Activated CD8-positive, alpha-beta memory T cell treated with anti-CD3 and anti-CD28 coated beads for 4 hours (primary cell): ENCODE measurements at places on chromosomes 4 and X.

DNA sequence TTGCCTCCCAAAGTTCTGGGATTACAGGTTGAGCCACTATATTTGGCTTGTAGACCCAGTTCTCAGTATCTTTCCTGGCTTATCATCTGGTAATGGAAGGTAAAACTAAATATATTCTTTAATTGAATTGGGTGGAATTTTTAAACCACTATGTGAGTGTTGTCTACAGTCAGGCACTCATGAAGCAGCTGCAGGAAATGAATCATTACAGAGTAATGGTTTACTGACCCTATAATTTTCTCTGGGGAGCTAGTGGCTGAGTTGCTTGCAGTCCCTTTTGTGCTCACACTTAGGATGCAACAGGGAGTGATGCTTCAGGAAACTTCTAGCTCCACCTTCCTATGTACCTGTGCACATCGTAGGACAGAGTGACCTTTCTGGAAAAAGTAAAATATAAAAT is 4.1 kb upstream of the UGT2B7 start:
- no peak for DNase-seq

GRCh38 chrX:68443155-68443868 is 10.0 kb upstream of the OPHN1 start:
- DNase-seq = no peak

GRCh38 chr4:91448668-91449330 is 855.0 kb upstream of the GRID2 start:
- no peak for DNase-seq

DNA sequence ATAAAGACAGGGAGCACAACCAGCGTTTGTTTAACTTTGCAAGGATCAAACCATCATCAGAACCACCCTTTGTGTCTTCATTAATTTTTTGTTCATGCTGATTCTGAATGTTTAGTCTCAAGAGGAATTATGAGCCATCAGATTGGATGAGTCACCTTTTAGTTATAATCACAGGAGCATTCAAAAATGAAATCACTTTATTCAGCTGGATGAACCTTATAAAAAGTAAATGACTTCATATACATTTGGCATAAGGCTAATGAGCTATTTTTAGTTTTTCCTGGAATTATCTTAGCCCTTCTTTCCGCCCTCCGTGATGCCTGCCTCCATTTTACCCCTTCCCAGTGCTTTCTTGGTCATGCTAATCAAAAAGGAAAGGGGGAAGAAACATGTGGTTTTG is 103.6 kb downstream of the SORBS2 start:
- DNase-seq = no peak

GRCh38 chrX:20527558-20528011 is 260.9 kb upstream of the RPS6KA3 start:
- DNase-seq = no peak

DNA sequence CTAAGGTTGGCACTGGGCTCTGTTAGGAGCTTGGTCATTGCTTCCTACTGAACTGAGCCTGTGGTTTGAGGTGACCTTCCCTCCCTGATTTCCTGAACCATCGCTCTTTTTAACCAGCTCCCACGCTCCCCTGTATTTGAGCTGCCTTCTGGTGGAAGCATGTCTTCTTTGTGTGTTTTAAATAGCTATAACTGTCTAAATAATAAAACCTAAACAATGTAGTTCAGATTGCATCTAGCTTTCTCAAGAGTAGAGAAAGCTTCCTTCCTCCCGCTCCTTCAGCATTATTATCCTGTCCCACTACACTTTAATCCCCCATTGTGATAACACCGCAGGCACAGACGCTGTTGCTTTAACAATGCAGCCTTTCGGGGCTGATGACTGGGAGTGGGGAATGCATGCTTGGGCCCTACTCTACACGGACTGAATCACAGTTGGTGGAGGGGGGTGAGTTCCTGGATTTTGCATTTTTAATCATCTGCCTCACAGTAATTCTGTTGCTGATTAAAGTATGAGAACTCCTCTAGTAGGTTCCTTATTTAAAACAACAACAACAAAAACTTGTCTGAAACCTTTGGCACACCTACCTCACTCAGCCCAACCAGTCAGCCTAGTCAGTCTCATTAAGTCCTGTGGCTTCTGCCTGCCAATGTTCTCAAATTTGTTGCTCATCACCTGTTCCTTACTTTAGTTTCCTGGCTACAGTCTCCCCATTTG is 6.6 kb downstream of the SMS start:
- no peak for DNase-seq

DNA sequence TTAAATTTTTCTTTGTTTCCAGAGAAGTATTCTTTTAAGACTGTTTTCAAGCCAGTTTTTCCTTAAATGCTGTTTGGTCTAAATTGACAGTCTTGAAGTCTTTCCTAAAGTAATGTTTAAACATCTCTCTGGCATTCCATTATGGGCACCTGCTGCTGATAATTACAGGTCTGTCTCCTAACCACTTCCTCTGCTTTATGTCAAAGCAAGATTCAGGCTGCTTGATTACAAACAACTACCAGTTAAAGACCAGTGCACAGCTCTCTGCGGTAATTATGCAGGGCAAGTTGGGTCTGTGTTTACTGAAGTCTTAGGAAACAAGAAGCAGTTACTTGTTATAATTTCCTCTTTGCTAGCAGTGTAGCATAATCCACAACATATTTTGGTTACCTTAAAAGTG is 17.6 kb downstream of the UNC5C start:
- no peak for DNase-seq

DNA sequence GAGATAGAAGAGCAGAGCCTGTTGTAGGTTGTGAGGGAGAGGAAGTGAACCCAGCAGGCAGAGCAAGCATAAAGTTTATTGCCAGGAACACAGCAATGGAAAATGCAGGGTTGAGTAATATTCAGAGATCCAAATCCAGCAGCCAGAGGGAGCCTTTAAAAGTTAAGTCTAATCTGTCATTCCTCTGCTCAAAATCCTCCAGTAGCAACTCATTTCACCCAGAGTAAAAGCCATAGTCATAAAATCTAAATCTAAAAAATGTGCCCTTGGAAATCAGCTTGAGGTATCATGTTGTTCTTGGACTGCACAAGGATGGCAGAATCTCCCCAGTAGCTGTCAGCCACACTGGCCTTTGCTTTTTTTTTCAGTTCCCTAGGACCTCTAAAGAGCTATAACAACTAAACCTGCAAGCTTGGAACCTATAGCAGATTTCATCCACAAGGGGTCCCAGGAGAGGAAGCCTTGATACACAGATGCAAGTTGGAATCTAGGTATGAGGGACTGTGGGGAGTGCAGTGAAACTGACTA is 62.9 kb upstream of the FRAS1 start:
- DNase-seq = no peak

- no peak for DNase-seq
Measured at GRCh38 chr4:89365776-89366175, 58.2 kb upstream of the GPRIN3 start.

GRCh38 chrX:137742846-137743245 is 176.9 kb downstream of the ZIC3 start:
- no peak for DNase-seq

GRCh38 chr4:8228319-8229250 is 29.5 kb downstream of the SH3TC1 start:
- DNase-seq = peak; percentile 73

DNA sequence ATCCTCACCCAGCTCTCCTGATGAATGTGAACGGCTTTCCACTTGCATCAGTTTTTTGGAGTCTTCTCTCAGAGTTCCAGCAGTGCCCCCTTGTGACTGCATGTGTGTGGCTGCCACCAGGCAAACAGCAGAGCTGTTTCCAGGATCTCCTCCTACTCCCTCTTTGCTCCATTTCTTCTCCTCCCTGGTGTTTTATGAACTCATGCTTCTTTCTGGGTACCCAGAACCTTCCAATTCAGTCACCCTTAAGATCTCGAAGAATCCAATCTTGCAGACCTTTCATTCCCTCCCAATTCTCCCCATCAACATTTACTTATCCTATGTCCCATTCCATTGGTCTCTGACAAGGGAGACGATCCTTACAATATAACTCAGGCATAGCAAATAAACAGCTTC is 6.8 kb upstream of the TCEANC start:
- DNase-seq = no peak

DNA sequence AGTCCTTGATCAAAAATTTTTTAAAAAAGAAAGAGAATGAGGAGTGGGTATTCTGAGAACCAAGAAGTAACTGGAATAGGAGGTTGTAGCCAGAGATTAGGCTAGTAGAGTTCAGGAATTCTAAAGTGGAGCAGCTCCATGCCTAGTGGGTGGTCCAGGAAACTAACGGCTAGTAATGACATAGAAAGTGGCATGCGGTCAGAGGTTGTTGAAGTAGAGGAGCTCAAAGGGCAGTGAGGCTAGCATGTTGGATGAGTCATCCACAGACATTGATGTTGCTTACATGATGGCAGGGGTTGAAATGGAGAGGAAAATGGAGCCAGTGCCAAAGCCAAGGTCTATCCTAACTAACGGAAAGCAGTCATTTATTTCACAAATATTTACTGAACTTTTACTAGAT is 42.1 kb downstream of the TEX13B start:
- DNase-seq = no peak

DNA sequence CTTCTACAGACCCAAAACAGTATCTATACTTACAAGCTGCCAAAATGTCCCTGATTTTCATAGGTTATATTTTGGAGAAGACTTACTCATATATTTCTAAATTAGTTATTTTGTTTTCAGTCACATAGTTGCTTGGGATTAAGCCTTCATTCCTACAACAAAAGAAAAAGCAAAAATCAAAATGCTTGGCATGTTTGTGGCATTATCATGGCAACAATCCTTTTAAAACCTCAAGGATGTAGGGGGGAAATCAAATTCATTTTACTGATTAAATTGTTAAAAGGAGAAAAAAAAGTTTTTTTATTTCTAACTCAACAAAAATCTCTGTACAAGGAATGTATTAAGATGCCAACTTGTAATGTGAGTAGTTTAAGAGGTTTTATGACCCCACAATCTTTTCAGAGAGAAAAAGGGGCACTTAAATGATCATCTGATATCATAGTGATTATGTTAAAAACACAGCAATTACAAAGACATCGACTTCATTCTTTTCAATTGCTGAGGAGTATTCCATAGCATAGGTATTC is 23.5 kb downstream of the TXK start:
- no peak for DNase-seq

- no peak for DNase-seq
Measured at GRCh38 chrX:70174754-70175153, 2.5 kb upstream of the DGAT2L6 start.

DNA sequence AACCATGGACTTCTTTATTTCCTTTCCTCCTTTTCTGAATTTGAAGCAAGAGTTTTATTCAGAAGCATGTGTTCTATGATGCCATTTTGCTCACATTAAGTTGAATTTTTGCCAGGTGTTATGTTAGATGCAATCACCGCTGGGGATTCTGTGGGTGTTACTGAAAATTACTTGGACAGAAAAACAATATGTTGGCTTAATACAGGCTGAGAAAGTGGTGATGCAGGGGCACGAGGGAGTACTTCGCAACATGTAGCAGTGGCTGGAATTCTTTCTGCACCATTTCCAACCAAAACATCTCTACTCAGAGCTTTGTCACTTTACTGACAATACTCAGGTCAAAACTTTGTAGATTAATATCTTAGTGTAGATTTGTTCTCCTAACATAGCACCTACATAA is 109.2 kb upstream of the PCDH18 start:
- DNase-seq = no peak

GRCh38 chrX:16836371-16836770 is 33.8 kb downstream of the RBBP7 start:
- DNase-seq = no peak

DNA sequence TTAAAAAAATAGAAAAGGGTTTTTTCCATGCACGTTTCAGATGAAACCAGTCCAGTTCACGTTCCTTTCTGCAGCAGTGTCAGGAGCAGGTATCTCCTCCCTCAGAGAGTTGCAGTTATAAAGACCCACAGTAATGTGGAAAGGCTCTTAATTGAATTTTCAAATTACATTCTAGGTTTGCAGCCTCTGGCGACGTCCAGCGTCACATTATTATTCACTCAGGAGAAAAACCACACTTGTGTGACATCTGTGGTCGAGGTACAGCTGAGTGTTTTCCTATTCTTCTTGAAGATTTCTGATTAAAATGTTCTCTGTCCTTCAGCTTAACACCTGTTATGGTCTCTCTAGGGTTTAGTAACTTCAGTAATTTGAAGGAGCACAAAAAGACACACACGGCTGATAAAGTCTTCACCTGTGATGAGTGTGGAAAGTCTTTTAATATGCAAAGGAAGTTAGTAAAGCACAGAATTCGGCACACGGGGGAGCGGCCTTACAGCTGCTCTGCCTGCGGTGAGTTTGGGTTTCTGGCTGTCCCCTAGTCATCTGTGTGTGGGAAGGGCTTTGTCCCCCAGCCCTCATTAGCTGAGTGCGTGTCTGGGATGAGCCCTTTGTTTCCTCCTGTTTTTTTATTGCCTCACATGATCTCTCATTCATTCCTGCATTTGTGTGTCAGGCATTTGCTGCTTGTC is 25.6 kb downstream of the ZBTB49 start:
- DNase-seq = no peak

- DNase-seq = no peak
Measured at GRCh38 chr4:40585201-40585799, 44.4 kb downstream of the RBM47 start.

- no peak for DNase-seq
Measured at GRCh38 chr4:36709991-36710390, 428.6 kb downstream of the DTHD1 start.

DNA sequence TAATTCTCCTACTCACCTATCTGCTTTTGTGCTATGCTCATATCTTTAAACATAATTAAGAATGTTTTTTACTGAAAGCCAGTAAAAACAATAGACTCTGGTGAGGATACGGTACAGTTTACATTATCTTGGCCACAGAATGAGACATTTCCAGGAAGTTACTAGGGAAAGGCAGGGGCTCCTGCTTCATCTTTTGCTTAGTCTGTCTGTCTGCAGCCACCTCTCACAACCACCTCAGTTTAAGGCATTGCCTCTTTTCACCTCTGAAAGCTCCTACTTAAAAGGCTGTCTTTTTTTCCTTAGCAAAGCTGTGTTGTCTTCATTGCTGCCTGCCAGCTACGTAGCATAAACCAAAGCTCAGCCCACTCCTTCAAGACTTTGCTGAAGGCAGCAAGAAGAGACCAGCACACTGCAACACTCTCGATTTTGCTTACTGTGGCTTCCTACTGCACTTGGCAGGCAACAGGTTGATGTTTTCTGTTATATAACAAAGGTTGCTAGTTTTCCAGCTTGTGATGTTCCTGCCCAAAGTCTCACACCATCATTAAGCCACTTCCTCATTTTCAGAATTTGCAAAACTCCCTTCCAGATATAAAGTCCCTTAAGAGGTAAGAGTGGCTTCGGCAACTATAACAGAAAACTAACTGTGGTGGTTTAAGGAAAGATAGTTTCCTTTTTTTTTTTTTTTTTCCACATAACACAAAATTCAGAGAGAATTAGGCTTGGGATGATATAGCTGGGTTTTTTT is 432.9 kb downstream of the GRXCR1 start:
- DNase-seq = no peak

- DNase-seq = no peak
Measured at GRCh38 chr4:99861120-99861905, 32.9 kb downstream of the LAMTOR3 start.

DNA sequence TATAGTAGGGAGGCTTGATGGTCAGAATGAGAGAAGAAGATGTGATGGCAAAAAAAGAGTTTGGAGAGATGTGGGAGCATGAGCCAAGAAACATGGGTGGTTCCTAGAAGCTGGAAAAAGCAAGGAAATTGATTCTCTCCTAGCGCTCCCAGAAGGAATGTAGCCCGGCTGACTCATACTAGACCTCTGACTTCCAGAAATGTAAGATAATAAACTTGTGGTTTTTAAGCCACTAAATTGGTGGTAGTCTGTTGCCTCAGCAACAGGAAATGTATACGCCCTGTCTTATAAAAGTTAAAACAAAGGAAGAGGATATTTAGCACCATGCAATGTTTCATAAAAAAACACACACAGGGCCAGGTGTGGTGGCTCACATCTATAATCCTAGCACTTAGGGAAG is 182.7 kb upstream of the PCDH7 start:
- DNase-seq = no peak
